GM23248 (cell line): ENCODE measurements at places on chromosomes 6 and 20. TPM values are rescaled to one million over a fixed set of nuclear protein-coding genes. Genes with fewer than 3 reads are reported as not detected.

GRCh38 chr20:43028470-43028869 is 161.2 kb downstream of the PTPRT start:
- H3K27me3 ChIP-seq: no peaks in the 10 kb centered on the region
- DNase-seq: no peak
- H3K4me1 ChIP-seq: no peaks in the 10 kb centered on the region
- no peak overlapping the region for H3K4me3 ChIP-seq

DNA sequence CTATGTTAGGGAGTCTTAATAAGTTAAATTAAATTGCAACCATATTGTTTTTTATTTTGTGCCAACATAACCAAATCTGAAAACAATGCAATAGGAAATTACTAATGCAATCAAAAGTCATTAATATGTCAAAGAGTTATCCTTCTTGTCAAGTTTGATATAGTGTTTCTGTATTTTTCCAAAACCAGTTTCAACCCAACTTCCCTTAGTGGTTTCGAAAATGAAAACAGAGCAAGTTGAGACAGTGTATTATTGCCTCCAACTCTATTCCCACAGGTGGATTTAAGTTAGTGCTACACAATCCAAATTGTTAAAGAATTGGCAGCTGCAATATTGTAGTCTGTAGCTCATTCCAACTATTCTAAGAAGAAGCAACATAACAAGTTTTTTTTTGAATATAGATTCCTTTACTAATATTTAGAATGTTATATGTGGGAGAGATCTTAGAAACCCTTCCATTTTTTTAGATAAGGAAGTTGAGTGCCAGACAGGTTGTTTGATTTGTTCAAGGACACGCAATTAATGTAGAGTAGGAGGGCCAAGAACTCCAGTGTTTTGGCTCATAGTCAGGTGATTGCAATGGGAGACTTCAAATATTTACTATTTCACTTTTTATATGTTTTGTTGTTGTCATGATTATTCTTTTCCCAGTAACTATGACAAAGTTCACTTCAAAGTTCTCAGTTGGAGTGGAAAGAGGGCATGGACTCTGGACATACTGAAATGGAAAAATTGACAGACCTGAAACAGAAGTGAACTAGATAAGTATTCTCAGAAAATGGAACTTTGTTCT is 282.4 kb upstream of the HSF2 start:
- no peaks in the 10 kb centered on the region for H3K36me3 ChIP-seq
- DNase-seq: no peak
- H3K27ac ChIP-seq: no peak overlapping the region
- no peaks in the 10 kb centered on the region for H3K27me3 ChIP-seq
- no peaks in the 10 kb centered on the region for H3K4me1 ChIP-seq

DNA sequence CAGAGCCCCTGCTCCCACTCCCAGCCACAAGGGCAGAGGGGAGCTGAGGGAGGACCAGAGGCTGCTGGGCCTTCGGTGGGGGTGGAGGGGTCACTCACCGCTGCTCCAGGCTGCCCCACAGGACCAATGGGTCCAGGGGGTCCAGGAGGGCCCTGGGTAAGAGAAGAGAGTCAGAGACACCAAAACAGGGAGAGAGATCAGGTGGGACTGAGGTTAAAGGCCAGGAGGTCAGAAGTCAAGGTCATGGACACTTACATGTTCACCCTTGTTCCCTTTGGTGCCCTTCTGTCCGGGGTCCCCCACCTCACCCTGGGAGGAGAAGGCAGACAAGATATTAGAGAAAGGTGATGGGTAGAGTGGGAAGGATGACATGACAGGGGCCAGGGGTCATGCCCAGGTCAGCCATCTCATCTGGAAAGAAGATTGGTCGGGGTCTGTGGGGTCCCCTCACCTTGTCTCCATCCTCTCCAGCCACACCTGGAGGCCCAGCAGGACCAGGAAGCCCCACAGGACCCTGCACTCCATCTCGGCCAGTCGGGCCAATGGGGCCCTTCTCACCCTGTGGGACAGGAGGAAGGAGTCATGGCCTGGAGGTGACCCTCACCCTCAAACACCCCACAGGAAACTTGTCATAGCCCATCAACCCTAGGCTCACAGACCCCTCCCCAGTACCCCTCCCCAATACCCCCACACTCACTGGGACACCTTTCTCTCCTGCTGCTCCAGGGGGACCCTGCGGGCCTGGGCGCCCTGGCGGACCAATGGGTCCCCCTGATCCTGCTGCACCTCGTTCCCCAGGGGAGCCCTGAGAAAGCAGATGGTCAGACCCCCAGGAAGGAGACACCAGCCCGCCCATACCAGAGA is 21.0 kb downstream of the COL11A2 start:
- no peak overlapping the region for H3K27ac ChIP-seq
- no peak overlapping the region for H3K4me3 ChIP-seq
- no peaks in the 10 kb centered on the region for H3K36me3 ChIP-seq
- no peaks in the 10 kb centered on the region for H3K27me3 ChIP-seq
- no peaks in the 10 kb centered on the region for H3K4me1 ChIP-seq

The FANCE gene
- total RNA-seq: 9.7 and 14.7 TPM in 2 replicates

DNA sequence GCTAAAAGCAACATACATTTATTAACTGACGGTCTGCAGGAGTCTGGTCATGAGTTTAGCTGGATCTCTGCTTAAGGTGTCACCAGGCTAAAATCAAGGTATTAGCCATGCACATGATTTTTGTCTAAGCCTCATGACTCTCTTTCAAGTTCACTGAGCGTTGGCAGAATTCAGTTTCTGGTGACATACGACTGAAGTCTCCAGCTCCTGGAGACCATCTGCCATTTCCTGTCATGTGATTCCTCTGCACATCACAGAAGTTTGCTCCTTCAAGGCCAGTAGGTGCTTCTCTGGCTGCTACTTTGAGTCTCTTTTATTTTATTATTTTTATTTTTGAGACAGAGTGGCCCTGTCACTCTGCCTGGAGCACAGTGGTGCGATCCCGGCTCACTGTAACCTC is 148.4 kb upstream of the EYA4 start:
- H3K27ac ChIP-seq: no peak overlapping the region
- no peak for DNase-seq
- H3K4me1 ChIP-seq: no peaks in the 10 kb centered on the region
- no peak overlapping the region for H3K4me3 ChIP-seq
- H3K36me3 ChIP-seq: no peaks in the 10 kb centered on the region

DNA sequence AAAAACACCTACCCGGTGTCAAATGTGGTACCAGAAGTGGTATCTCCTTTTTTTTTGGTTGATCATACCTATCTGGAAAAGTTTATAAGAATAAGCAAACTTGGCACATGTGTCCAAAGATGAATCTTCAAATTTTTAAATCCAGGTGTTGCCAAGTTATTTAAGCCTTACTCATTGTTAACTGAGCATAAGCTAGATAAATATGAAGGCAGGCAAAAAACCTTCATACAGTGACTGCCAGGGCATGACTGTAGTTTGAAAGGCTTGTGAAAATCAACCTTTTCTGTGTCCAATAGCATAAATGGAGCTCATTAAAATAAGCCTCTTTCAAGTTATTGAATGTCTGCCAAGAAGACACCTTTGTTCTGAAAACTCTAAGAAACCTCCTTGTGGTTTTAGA is 699.2 kb downstream of the DOK5 start:
- no peak for DNase-seq
- no peaks in the 10 kb centered on the region for H3K36me3 ChIP-seq
- no peaks in the 10 kb centered on the region for H3K4me1 ChIP-seq
- H3K27ac ChIP-seq: no peak overlapping the region
- H3K27me3 ChIP-seq: no peaks in the 10 kb centered on the region

DNA sequence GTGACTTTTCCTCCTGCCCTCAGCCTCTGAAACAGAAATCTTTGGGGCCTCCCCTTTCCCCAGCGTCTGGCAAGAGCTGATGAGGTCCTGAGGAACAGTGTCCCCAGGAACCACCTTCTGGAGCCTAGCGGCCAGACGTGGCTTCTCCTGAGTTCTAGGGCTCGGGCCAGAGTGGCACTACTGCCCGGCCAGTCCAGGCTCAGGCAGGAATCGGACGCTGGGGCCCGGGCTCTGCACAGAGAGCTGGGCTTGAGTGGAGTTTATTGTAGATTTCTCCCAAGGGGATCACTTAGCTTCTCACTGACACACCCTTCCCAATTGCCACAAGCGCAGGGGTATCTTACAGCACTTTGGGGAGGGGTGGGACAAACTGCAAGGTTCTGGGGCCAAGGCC is 20.2 kb downstream of the SDCBP2 start:
- H3K27me3 ChIP-seq: no peaks in the 10 kb centered on the region
- DNase-seq: no peak
- H3K4me3 ChIP-seq: no peak overlapping the region

DNA sequence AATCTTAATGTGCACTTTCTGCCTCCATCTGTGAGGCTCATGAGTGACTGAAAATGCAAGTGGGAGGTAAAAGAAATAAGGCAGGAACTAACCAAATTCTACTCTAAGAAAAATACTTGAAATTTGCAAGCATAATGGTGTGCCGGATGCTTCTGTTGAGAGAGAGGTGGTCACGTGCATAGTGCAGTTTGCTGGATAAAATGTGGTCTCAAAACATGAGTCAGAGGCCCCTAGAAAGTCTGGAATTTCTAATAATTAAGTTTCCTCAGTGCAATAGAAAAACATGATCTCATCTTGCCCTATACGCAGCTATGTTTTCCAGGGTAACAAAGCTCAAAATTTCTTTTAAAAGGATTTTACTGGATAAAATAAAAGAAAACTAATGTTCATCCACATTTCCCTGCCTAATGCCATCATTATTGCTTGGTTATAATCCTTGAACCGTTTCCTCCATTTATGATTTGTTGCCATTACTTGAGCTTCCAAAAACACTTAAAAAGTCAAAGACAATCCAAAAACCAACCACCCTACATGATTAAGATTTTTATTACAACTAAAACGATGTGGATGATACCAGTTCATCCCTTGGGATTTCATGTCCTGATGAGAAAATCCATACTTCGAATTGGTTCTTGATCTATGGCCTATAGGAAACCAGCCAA is 351.7 kb upstream of the ARID1B start:
- H3K27ac ChIP-seq: no peak overlapping the region
- H3K27me3 ChIP-seq: no peaks in the 10 kb centered on the region
- no peak overlapping the region for H3K4me3 ChIP-seq
- H3K4me1 ChIP-seq: no peaks in the 10 kb centered on the region
- DNase-seq: peak; percentile 51

The ZNF391 gene
- 1.4 and 4.7 TPM in 2 replicates for total RNA-seq

The IL17F gene
- total RNA-seq: not detected in 2 replicates

DNA sequence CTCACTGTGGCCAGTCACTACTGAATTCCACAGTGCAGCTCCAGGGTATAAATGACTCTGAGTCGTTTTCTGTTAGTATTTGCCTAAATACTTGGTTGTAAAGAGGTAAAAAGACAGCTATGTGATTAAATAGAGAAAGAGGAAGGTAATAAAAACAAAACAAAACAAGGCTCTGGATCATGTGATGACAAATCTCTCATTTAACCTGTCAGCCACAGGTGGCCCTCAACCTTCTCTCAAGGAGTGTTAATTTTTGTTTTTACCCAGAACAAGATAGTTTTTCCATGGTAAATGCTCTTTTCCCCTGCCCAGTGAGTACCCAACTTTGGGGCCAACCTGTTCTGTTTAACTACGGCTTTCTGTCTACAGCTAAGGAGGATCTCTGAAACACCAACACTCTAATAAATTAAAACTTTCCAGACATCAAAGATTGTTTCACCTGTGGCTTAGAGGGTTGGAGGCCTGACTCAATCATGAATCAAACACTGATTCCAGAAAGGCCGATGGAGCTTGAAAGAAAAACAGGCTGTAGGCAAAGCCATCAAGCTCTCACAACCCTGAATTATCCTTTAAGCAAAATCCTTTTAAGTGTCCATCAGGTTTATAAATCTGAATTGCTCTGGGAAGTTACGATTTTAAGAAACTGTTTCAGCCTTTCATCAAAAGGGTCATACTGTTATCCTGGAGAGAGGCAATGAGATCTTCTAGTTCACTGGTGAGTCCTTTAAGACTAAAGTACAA is 81.5 kb upstream of the BCLAF1 start:
- no peaks in the 10 kb centered on the region for H3K27me3 ChIP-seq
- H3K27ac ChIP-seq: no peak overlapping the region
- H3K4me1 ChIP-seq: no peaks in the 10 kb centered on the region
- H3K36me3 ChIP-seq: no peaks in the 10 kb centered on the region

GRCh38 chr20:46252352-46253091 is 55.8 kb downstream of the CDH22 start:
- H3K27ac ChIP-seq: no peak overlapping the region
- no peaks in the 10 kb centered on the region for H3K4me1 ChIP-seq
- peaks cover 48% of the 10 kb centered on the region for H3K27me3 ChIP-seq
- DNase-seq: no peak

DNA sequence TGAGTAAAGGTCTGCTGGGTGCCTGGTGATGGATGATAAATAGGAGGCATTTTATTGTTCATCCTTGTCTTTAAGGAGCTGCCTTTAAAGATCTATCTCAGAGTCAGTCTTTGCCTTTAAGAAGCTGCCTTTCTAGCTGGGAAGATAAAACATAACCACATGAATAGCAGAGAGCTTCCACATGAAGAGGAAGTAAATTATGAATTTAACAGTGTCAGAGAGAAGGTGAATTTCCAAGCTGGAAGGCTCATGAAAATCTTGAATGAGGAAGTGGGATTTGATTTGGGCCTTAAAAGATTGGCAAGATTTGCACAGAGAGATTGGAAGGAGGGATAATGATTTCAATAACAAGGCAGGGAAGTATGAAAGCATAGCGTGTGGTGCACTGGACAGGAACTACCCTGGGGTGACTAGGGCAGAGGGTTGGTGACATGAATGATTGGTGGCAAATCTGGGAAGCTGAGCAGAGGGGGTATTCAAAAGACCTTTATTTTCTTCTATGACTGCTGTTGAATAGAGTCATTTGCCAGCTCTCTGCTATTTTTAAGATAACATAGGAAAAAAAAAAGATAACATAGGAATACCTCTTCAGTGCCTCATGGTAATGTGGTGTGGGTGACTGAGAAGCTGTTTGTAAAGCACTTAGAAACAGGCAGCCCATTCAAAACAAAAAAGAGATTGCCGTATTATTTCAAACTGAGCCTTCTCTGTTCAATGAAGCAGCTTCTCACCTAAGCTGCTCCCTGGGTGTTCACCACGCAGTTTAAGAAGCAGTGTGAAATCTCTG is 591.6 kb downstream of the PKHD1 start:
- H3K4me3 ChIP-seq: no peak overlapping the region
- H3K27me3 ChIP-seq: no peaks in the 10 kb centered on the region
- H3K4me1 ChIP-seq: no peaks in the 10 kb centered on the region
- H3K27ac ChIP-seq: no peak overlapping the region
- no peaks in the 10 kb centered on the region for H3K36me3 ChIP-seq
- no peak for DNase-seq

The SLC22A16 gene
- not detected in 2 replicates for total RNA-seq

GRCh38 chr6:144036064-144036834 is 28.2 kb upstream of the PLAGL1 start:
- peaks cover 39% of the 10 kb centered on the region for H3K4me1 ChIP-seq
- no peaks in the 10 kb centered on the region for H3K36me3 ChIP-seq
- DNase-seq: peak; percentile 74
- peak overlapping the region; percentile 68 for H3K4me3 ChIP-seq
- peak overlapping the region; percentile 54 for H3K27ac ChIP-seq
- no peaks in the 10 kb centered on the region for H3K27me3 ChIP-seq

The SLC22A23 gene
- 7.3 and 9.5 TPM in 2 replicates for total RNA-seq

GRCh38 chr6:123022975-123023374 is 26.9 kb downstream of the CLVS2 start:
- H3K27ac ChIP-seq: no peak overlapping the region
- no peak overlapping the region for H3K4me3 ChIP-seq
- no peaks in the 10 kb centered on the region for H3K27me3 ChIP-seq
- no peaks in the 10 kb centered on the region for H3K4me1 ChIP-seq
- DNase-seq: no peak

The STX11 gene
- 1.1 and 2.8 TPM in 2 replicates for total RNA-seq
